Inflammatory macrophage (primary cell): ENCODE measurements at places on chromosomes 4 and X.
A peak's percentile ranks its signal among the peaks of the same experiment; 100 is the strongest.

- DNase-seq = no peak
Observed at GRCh38 chr4:114226968-114227760, 247.7 kb upstream of the ARSJ start.

DNA sequence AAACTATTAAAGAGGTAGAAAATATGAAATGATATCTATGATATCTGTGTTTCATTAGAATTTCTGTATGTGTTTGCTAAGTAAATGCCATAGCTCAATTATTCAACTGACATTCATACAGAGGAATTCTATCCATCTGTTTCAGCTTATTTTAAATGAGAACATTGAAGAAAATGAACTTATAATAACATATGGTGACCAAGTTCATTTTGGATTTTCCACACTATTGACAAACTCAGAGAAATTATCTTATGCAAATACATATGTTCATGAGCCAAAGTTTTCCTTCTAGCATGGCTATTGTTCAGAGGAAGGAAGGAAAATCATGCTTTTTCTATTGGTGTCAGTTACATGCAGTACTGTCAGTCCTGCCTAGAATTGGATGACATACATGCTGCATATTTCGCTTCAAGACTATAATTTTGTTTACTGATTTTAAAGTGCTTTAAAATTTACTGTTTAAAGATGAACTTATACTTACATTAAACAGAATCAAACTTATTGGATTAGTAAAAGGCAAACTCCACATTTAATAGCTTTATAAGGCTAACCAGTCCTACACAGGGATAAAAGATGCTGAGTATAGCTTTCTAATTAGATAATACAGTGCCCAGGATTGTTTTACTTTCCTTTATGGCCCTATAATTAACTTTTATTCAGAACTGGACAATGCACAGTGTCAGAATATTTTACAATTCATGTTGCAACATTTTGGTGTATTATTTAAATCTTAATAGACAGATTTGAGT, 646.2 kb downstream of the TRAM1L1 start:
- no peak for DNase-seq

GRCh38 chr4:131339137-131339536, 1810.0 kb upstream of the PCDH10 start:
- no peak for DNase-seq

GRCh38 chrX:47191331-47191730, 2.3 kb upstream of the UBA1 start:
- no peak for DNase-seq

DNA sequence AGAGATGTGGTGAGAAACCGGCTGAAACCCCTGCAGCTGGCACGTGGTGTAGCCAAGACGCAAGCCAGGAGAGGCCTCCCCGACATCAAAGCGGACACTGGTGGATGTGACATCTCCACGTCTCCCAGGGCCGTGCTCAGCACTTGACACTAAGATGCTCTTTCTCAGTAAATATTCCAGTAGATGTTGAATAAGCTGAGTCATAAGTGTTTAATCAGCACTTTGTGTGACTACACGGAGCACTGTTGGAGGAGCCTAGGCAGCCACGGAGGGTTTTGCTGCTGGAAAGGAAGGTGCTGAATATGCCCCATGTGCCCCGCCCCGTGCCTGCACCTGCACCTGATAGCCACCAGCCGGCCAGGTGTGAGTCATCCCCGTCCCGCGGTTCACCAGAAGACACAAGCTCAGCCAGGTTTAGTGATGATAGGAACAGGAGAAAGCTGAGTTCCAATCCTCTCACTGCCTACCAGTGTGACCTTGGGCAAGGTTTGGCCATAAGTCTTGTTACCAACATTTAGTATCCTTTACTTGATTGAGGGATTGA, 29.0 kb upstream of the C4orf50 start:
- DNase-seq = no peak

- DNase-seq = peak; percentile 65
Observed at GRCh38 chr4:41935652-41936021, 408 bp downstream of the TMEM33 start.

- no peak for DNase-seq
Observed at GRCh38 chr4:2352171-2352570, 66.3 kb downstream of the ZFYVE28 start.

DNA sequence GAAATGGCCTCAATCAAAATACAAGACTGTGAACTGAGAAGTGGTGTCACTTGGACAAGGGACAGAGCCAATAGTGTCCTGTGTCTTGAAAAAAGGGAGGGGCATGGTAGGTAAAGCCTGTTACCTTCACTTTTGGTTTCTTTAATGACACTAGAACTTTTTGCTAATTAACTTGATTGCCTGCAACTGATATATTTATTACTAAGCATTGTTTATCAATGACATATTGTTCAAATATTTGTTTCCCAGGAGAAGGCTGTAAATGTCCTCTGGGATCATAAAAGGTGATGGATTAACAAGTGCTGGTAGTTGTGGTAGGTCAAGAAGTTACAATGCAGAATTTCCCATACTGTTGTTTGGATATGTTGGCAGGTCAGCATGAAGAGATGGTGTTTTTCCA, 93.8 kb upstream of the SCML1 start:
- DNase-seq = no peak

DNA sequence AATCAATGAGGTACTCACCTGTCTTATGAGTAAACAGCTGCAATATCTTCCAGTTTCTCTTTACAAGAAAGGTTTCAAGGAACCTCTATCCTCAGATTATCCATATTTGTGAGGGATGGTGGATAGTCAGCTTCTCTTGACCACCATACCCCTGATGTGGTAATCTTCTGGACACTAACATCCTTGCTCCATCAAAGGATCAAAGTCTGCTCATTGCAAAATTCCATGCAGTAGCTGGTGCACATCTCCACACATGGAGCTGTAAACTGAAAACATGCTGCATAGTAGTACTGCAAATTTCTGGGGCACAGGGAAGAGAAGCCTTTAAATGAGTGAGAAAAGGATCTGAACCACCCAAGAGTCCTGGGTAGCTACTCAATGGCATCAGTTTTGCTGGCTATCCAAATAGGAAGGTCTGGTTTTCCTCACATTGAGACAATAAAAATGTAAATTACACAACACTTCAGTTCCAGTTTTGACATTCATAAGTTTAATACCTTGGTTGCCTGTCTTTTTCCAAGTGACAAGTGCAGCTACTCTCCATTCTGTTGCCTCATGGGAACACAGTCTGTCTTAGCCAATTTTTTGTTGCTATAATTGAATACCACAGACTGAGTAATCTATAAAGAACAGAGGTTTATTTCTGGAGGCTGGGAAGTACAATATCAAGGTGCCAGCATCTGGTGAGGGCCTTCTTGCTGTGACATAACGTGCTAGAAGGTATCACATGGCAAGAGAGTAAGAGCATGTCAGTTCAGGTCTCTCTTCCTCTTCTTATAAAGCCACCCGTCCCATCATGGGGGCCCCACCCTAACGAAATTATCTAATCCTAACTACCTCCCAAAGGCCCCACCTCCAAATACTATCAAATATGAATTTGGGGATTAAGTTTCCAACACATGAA, 34.4 kb upstream of the ARHGEF6 start:
- no peak for DNase-seq

- DNase-seq = no peak
Observed at GRCh38 chr4:185088899-185089298, 54.2 kb upstream of the SLC25A4 start.

DNA sequence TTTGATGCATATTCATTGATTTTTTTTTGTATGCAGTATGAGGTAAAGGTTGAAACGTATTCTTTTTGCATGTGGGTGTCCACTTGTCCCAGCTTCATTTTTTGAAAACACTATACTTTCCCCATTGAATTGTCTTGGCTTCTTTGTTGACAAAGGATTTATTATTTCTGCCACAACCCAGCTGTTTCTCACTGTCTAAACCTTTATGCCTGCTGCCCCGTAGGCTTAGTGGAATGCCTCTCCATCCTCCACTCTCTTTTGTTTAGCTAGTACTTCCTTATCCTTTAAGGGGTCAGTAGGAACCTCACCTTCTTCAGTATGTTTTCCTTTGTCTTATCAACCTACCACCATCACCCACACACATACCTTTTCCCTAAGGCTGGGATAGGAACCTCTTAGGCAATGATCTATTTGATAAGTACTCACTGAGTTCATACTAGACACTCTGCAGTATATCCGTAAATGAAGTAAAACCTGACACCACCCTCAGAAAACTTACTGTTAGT, 8.5 kb downstream of the FMR1 start:
- no peak for DNase-seq

DNA sequence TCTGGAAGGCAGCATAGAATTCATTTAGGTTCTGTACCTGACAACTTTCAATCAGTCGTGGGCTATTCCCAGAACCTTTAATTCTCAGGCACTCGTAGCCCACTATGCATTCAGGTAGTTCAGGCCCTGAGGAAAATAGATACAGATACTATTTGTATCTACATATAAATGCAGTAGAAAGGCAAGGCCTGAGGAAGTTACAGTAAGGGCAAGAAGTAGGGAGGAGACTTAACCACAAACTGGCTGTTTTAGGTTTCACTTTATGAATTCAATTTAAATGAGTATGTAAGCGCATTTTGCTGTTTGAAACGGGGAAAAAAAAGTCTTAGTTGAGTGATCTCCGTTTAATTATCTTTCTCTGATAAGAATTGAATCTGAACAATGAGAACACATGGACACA, 529.4 kb upstream of the ATOH1 start:
- DNase-seq = no peak

GRCh38 chr4:94979621-94980020, 221.9 kb downstream of the BMPR1B start:
- DNase-seq = no peak

- DNase-seq = no peak
Observed at GRCh38 chrX:121110536-121110935, 63.1 kb downstream of the GLUD2 start.

- DNase-seq = no peak
Observed at GRCh38 chr4:159269116-159269515, 166.2 kb downstream of the RAPGEF2 start.

DNA sequence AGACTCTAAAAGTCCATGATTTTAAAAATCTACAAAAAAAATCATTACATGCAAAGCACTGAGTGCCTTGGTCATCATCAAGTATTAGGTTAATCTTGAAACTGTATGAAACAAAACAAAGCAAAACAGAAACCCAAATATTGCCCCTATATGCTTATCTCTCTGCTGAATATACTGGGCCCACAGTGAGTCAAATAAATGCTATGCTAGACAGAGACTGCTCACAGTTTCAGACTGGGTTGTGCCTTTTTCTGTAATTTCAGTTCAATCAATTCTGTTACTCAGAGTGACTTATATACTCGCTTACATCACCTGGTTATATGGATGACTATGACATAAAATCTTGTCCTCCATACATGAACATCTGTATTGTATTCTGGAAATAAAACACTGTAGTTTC, 257.1 kb upstream of the ACTRT1 start:
- no peak for DNase-seq

GRCh38 chrX:148282504-148282903, 217.9 kb upstream of the AFF2 start:
- DNase-seq = no peak

- no peak for DNase-seq
Observed at GRCh38 chr4:48396043-48396442, 54.7 kb downstream of the SLAIN2 start.

DNA sequence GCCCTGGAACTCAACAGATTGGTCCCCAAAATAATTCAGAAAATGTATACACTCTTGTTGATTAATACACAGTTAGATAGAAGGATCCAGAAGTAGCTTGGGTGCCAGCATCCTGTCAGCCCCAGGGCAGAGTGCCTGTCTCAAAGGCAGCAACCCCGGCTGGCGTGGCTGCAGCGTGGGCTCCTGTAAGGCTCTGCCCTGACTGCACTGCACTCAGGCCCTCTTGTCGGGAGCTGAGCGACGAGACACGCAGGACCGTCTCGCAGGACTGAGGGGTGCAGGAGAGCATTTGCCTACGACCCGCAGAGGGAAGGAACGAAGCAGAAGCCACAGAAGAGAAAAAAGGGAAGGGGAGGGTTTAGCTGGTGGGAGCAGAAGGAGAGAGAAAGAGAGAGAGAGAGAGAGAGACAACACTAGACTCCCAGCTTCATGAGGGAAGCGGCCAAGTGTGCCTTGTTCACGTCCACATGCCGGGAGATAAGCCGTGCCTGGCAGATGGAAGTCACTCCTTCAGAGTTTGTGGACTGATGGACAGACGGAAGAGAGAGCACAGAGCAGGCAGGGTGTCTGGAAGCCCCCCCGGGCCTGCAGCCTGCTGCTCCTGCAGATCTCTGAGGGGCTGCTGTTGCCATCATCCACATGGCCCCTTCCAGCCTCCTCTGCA, 38.7 kb upstream of the HELT start:
- no peak for DNase-seq

GRCh38 chrX:5979338-5979737, 249.3 kb downstream of the NLGN4X start:
- DNase-seq = no peak

DNA sequence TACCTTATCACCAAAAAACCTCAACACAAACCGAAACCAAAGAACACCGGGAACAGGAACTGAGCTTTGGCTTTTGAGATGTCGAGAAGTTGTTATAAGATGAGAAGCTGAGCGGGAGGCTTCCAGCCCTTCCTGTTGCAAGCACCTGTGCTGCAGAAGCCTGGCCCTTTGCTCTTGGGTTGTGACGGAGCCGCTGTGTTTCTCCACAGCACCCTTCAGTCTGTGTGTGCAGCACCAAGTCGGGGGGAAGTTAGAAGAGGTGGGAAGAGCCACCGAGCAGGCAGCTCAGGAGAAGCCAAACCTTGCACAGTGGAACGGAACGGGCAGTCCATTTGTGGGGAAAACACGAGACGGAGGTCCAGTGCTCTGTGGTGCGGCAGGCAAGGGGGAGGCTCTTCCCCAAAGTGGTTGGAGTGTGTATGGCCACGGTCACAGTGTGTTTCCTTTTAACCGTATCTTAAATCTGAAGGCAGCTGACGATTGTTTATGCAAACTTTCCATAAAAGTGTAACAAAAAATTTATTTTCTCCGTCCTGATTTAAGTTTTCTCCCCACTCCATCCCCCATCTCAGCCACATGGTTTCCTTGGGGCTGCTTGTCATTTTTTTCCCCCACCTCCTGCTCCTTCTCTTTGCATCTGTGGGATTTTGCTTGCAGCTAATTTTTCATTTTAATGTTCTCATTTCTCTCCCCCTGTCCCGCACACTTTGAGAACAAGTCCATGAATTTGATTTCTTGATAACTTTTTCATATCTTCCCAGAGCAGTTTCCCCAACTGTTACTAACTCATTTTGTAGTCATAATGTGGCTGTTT, 123.7 kb downstream of the STOX2 start:
- DNase-seq = peak; percentile 47

DNA sequence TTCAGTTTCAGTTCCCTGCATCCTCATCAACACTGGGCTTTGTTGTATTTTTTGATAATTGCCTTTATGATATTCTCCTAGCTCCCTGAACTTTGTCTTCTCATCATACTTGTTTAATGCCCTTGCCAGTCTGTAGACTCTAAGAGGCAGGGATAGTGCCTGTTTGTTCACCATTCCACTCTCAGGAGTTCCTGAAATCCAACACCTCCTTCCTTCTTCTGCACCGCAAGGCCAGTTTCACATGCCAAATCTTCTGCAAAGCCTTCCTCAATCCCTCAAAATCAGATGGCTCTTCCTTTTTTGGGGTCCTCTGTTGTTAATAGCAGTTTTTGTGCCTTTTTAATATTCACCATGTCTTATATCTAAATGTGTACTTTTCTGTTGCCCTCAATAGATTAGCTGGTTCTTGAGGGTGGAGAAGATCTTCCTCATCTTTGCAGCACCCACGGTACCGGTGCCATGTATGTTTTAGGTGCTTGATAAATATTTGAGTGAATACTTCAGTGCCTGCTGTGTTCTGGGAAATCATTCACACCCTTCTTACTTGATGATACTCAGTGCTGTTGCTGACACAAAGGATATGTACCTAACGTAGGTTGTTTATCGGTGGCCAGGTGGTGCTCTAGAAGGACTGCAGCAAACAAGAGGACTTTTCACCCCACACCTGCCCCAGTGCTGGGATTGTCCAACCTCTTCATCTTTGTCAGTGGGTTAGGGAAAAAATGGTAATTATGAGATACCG, 85.3 kb upstream of the LIMCH1 start:
- DNase-seq = peak; percentile 37
